Activated CD4-positive, alpha-beta T cell treated with anti-CD3 and anti-CD28 coated beads, Interleukin-2, Interleukin-6, amounts not matched to agents 100 ng/mL and 50 ng/mL, durations not matched to agents 16 hours and 8 hours (primary cell): ENCODE measurements at places on chromosomes 13 and 19.
A peak's percentile ranks its signal among the peaks of the same experiment; 100 is the strongest.

- DNase-seq = no peak
Observed at GRCh38 chr19:9144920-9145319, 4.7 kb downstream of the ZNF317 start.

- DNase-seq = peak; percentile 7
Observed at GRCh38 chr19:36215276-36216123, 594 bp downstream of the ZNF146 start.

GRCh38 chr13:100290165-100290801 is 201.4 kb downstream of the PCCA start:
- DNase-seq = no peak

- DNase-seq = no peak
Observed at GRCh38 chr13:87754097-87754496, 82.9 kb downstream of the SLITRK5 start.

DNA sequence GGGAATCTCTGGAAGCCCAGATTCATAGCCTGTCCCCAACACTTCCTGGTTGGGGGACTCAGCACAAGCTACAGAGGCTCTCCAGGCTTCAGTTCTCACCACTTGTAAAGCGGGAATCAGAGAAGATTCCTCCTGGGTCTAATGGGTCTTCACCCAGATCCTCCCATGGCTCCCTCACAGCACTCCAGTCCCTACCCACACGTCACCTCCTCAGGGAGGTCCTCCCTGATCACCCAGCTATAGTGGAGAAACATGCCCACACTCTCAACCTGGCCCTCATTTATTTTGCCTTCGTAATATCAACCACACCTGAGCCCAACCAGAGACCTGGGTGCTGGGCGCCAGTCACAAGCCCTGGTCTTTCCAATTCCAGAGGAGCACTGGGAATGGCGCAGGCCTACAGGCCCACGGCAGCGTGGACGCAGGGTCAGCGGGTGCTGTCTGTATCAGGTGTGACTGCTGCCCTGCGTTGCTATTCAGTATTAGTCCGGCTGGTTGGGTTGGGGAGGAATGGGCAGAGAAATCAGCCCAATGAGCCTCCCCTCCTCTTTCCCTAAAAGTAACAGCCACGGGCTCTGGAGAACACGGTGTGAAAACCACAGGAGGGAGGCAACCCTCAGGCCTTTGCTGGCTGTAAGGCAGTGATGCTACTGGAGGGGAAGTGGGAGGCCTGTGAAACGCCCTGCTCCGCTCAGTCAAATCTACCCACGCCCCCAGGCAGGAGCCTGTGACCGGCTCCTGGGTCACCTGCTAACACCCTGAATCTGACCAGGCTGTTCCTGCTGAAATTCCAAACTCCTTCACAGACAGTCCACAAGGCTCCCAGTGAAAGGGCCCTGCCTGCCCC is 5.2 kb downstream of the AKT2 start:
- DNase-seq = no peak

DNA sequence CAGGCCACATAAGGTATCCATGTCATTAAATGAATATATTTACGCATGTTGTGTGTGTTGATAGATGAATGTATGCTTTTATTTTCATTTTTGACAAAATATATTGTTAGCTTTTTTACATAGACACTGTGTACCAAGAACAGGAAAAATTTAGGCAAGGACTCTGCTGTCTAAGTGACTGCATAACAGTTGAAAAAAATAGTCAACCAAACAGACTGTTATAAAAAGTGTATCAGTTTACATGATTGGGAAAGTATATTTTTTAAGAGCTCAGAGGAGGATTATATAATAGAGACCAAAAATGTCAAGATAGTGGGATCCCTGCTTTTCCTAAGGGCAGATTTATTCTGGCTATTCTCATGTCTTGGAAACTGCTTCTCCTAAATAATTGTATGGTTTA is 858.0 kb downstream of the SLITRK1 start:
- no peak for DNase-seq

- DNase-seq = no peak
Observed at GRCh38 chr19:28472843-28473242, 740.1 kb downstream of the UQCRFS1 start.

- DNase-seq = no peak
Observed at GRCh38 chr19:55276720-55277430, 3.0 kb downstream of the HSPBP1 start.

GRCh38 chr19:34667349-34668076 is 9.4 kb downstream of the SCGB2B2 start:
- DNase-seq = no peak

DNA sequence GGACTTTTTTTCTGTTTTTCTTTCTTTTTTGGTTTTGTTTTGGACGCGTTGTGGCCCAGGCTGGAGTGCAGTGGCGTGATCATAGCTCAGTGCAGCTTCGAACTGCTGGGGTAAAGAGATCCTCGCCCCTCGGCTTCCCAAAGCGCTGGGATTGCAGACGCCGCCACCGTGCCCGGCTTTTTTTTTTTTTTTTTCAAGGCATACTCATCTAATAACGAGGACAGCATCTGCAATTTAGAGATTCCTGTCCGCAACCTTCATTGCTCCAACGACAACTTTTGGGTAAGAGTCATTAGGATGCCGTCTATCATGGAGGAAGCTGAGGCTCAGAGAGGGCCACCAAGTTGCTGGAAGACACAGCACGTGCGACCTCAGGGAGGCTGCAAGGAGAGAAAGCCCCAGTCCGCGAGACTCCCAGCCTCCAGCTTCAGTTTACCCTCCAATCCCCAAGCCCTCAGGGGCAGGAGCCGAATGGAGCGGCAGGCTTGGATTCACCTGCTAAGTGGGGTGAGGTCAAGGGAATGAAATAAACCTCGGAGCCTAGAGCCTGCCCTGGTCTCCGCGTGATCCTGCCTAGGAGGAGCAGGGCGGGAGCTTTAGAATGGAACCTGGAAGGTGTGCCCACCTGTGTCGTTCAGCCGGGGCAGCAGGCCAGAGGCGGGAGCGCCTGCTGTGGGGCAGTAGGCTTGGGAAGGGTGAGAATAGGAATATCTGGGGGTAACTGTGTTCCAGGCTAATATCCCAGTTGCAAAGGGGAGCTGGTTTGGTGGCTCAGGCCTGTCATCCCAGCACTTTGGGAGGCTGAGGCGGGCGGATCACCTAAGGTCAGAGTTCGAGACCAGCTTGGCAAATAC is 676 bp upstream of the POLRMT start:
- no peak for DNase-seq

GRCh38 chr13:106033659-106034058 is 501.8 kb downstream of the EFNB2 start:
- DNase-seq = no peak

GRCh38 chr13:102620516-102620915 is 23.7 kb downstream of the TPP2 start:
- no peak for DNase-seq

DNA sequence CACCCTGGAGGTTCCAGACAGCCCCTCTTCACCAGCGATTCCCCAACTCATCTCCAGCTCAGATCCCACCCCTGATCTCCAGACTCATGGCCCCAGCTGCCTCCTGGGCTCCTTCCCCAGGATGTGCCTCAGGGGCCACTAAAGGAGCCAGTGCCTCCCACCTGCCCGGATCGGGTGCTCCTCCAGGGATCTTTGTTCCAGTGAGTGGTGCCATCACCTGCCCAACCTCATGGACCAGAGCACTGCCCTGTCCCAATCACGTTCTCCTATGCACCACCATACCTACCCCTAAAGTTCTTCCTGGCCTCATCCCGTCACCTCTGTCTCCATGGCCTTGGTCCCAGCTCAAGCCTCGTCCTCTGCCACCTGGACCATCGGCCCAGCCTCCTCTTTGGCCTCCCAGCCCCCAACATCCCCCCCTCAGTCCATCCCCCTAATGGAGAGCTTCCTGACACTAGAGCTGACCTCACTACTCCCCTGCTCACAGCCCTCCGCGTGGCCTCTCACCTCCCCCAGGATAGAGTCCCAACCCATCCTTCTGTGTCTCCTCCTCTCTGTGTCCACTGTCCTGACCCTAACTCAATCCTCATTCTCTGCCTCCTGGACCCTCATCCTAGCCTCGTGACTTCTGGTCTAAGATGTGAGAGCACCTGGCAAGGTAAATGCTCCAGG is 8.8 kb upstream of the GARIN5A start:
- no peak for DNase-seq

- DNase-seq = no peak
Observed at GRCh38 chr13:51807041-51807440, 3.1 kb upstream of the DHRS12 start.

- DNase-seq = no peak
Observed at GRCh38 chr13:32081591-32081990, 50.0 kb downstream of the FRY start.

DNA sequence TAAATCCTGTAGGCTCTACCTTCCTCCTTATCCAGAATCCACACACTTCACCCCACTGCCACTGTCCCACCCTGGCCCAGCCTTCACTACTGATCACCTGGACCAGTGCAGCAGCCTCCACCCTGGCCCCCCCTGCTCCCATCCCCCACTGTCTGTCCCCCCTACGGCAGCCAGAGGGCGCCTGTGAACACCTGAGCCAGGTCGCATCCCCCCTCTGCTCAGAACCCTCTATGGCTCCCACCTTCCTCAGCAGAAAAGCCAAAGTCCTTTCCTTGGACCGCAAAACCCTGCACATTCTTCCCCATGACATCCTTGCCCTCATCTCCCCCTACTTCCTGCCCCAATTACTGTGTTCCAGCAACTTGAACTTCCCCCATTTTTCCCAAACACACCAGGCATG is 20.6 kb downstream of the ELAVL3 start:
- no peak for DNase-seq

GRCh38 chr19:48006762-48007161 is 12.3 kb downstream of the ELSPBP1 start:
- DNase-seq = peak; percentile 8

- no peak for DNase-seq
Observed at GRCh38 chr19:1110809-1111640, 7.2 kb downstream of the GPX4 start.

DNA sequence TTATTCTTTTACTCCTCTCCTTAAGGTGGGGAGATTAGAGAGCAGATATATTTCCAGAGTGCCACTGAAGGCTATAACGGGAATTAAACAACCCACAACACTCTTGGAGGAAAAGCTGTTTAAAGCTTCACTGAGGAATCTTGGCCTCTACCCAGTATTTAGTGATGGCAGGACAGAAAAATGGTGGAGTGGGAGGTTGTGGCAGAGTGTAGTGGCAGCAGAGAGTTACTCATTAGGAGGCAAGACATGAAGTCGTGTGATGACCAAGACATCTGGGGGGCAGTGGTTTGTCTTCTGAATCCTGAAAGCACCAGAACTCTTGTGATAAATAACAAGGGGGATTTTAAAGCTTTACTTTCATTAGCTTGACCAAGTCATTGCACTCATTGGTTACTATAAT is 563.5 kb upstream of the SLITRK5 start:
- no peak for DNase-seq

DNA sequence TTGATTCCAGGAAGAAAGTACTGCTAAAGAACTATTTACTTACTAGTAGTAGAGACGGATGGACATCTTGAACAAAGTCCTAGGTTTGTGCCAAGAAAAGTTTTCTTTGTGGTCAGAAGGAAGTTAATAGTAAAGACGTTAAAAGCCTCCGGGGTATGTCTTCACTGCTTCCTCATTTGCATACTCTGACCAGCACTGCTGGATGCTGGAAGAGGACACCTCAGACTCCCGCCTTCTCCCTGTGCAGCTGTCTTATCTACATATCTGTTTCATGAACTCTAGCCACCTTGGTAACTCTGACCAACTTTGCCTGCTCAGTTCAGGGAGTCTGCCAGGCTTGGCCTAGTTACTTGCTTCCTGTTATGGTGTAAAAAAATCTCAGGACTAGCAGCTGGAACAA is 1109.1 kb upstream of the MIR17HG start:
- no peak for DNase-seq

DNA sequence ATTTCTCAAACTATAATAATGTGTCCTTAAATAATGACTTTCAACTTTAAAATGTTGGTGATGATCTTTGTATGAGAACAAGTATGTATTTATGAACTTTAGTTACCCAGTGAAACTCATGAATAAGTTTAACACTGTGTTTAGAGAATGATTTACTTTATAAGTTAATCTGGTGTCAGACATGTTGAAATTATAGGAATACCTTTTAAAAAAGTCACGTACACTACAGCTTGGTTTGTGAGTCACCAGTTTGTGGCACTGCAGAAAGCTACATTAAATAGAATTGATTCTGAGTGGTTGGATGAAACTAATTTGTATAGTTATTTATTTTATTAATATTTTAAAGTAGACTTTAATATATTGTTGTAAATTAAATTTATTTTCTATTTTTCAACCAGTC is 1366.2 kb upstream of the PCDH20 start:
- DNase-seq = no peak

DNA sequence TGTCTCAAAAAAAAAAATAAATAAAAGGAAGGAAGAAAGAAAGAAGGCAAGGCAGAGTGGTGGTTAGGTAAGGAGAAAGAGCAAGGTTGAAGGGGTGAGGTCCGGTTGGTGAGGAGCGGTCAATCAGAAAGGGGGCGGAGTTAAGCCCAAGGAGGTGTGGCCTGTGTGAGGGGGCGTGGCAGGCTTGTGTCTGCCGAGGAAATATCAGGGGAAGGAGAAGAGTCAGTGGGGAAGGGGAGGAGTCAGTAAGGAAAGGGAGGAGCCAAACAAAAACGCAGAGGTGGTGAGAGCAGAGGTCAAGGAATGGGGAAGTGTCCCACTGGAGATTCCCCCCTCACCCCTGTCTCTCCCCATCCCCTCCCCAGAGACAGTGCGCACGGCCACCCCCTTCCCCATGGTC is 5.9 kb downstream of the CACNG7 start:
- DNase-seq = no peak

DNA sequence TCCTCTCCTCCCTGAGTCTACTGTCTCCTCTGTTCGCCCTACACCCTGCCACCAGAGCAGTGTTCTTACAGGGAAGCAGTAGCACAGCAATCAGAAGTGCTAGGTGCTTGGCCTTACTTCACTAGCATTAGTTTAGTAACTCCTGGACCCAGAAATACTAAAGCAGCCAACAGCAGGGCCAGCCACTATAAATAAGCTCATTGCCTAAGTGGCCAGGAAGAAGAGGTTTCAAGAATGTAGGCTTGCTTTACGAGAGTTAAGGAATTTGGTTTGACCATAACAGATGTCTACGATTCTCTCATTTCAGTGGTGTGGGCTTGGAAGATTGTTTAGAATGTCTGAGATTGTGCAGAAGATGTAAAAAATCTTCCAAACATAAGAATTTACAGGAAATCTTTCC is 103.3 kb downstream of the ZAR1L start:
- no peak for DNase-seq

DNA sequence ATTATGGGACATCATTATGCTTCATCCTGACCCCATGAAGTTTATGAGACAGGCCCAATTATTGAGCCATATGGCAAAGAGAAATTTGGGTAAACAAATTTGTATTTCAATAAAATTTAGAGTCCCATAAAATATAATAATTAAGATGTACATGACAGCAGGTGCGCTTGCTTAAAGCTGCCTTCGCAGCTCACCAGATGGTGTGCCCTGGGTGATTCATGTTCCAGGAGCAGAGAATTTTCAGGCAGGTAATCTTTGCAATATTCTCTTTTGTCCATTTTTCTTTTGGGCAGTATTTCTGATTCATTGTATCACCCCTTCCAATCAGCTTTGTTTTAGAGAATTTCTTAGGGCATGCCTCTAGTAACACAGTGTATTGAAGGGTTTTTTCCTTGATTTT is 39.5 kb upstream of the WASF3 start:
- no peak for DNase-seq
